ENCODE measurements at places on chromosomes 1 and 21.

DNA sequence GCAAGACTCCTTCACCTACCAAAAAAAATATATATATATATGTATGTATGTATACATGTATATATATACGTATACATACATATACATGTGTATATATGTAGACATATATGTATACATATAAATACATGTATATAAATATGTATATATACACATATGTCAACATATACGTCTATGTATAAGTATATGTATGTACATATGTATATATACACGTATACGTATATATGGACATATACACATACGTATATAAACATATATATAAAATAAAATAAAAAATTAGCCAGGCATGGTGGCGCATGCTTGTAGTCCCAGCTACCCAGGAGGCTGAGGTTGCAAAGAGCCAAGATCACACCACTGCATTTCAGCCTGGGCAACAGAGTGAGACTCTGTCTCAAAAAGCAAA is 31.6 kb downstream of the BRWD1 start:
- DNase-seq: no peak

DNA sequence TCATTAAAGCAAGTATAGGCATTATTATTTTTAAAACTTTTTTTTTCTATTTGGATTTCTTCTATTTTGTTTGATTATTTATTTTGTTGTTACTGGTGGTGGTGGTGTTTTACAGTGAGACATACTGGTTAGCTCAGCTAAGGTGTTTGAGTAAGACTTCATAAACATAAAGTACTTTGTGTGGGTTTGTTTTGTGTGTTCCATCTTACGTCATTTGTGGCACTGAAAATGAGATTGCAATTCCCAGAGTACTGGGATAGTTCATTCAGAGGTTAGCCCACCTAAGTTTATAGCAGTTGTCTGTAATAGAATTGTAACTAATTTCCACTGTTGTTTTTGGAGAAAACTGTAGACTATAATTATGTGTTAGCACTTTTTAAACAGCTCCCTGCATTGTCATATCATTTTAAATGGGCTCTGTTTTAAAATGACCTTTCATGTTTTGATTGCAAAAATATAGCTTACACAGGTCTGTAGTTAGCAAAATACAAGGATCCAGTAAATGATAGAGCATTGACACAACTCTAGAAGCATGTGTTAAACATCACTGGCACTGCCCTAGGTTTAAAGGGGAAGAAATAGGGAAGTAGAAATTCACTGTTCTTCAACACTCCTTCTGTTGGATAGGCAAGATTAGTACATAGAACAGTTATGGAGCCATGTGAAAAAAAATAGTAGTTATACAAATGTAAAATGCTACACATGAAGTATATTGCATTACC is 171.7 kb downstream of the NFIA start:
- no peak for DNase-seq

- DNase-seq: no peak
These were observed 327.2 kb downstream of the PTPRU start for GRCh38 chr1:29563571-29563970.

GRCh38 chr1:210234329-210234757 is 1.7 kb downstream of the SERTAD4 start:
- DNase-seq: no peak

GRCh38 chr1:156502391-156502893 is 1.9 kb upstream of the MEF2D start:
- DNase-seq: no peak

GRCh38 chr1:172431721-172432192 is 11.3 kb downstream of the C1orf105 start:
- no peak for DNase-seq
